KBM-7 (cell line): ENCODE measurements at places on chromosomes 1 and 21.
A peak's percentile ranks its signal among the peaks of the same experiment; 100 is the strongest.

- no peak for DNase-seq
Observed at GRCh38 chr1:8096105-8097011, 70.2 kb upstream of the ERRFI1 start.

DNA sequence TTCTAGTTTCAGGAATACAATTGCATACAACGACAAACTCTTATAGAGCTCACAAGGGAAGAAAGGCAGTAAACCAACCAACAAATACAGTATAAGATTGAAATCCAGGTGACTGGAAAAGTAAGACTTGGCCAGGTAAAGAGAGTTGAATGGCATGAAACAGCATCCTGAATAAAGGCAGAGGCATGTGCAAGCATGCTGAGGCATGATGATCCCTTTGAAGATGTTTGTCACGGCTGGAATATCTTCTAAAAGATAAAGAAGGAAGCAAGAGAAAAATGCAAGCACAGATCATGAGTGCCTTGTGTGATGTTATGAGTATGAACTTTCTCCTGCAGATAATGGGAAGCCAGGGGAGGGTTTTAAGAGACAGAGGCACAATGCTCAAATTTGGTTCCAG lies 83.3 kb upstream of the SPATA6 start:
- DNase-seq, result no peak

DNA sequence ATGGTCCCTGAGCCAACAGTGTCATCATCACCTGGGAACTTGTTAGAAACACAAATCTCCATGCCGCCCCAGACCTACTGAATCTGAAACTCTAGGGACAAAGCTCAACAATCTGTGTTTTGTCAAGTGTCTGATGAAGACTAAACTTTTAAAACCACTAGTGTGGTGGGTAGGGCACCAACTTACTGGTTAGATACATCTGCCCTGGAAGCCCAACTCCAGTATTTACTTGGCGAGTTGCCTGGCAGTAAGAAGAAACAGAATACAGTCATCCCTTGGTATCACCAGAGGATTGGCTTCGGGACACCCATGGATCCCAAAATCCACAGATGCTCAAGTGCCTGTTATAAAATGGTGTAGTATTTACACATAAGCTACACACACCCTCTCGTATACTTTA lies 367.9 kb upstream of the DUSP10 start:
- DNase-seq, result no peak

DNA sequence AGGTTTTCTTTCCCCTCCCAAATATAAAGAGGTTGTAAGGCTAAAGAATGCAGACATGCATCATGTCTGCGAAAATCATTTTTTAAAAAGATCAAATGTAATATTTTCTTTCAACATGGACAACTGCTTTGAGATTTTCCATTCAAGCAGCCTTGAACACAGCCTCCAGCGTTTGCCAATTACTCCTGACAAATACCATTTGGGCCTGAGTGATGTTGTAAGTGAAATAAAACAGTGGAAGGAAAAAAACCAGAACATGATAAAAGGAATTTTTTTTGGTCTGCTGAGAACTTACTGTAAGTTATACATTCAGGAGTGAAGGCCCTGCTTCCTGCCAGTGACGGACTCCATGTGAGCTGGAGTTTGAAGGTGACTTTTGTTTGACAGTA lies 37.2 kb downstream of the SETD4 start:
- DNase-seq, result no peak

DNA sequence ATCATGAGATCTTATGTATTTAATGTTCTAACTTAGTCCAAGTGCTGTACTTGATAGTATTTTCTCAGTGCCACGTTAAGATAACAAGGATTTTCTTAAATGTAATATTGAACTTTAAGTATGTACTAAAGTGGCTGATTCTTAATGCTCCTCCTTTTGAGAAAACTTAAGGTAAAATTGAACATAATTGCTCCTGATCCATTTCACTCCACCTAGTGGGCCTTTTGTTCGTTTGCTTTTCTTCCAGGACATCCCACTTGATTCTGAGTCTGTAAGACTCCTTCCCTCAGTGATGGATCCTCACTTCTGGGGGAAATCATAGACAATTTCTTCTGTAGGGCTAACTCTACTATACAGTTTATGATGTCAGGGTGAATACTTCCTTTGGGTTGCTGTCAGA lies 173.1 kb downstream of the LMO4 start:
- DNase-seq, result no peak

- DNase-seq, result peak; percentile 57
Observed at GRCh38 chr1:112676543-112676942, 2.1 kb downstream of the MOV10 start.
